Renal cortex interstitium (tissue), 15 donors: ENCODE measurements at places on chromosomes 7 and 10.

GRCh38 chr10:106396192-106396591 is 768.3 kb downstream of the SORCS1 start:
- DNase-seq = no peak

- no peak for DNase-seq
Observed at GRCh38 chr10:45091968-45092367, 91.2 kb downstream of the ZNF22 start.

DNA sequence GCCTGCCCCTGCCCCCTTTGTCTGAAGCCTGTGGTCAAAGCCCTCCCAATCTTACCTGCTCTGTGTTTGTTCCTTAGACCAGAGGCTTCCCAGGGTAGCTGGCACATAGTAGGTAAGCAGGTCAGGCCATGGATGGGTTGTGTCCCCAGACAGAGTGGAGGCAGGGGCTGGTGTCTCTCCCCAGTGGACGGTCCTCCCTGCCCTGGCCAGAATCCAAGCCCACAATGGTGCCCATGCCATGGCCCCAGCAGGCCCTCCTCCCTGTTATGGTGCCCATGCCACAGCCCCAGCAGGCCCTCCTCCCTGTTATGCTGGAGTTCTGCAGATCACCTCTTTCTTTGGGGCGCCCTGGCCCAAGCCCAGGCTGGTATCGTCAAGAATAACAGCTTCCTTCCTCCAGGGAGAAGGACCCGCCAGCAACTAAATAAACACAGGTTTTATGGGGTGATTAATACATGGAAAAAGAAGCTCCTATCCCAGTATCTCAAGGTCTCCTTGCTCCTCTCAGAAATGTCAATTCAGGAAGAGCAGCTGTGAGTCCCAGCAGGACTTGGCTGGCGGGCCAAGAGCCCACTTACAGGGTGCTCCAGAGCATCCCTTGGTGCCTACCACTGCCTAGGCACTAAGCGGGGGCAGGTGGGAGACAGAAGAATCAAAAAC is 82.0 kb downstream of the NEURL1 start:
- no peak for DNase-seq

DNA sequence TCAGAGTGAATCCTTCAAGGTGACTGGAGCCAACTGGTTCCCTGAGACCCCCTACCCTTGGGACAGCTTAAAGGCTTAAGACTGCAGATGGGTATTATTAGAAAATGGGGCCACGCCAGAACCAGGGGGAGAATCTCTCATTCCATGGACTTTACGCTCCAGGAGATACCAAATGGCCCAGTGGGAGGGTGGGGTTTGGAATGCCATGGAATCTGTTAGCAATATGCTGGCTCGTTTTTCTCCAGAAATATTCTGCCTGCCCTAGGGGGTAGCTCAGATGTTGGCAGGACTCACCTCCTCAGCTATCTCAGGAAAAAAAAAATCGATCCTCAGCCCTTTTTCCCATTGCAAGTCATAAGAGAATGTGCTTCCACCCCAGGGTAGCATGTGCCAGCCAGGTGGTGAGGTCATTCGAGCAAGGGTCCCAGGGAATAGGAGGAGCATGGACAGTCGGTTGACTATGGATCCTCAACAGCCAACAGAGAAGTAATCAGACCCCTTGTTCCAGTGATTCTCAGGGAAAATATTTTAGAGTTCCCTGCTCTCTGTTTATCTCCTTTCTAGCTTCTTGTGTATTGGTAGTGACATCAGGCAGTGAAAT is 22.9 kb downstream of the SVIL start:
- DNase-seq = no peak
